Esophagus squamous epithelium (tissue), 5 donors: ENCODE measurements at places on chromosomes 6 and 20. TPM values are rescaled to one million over a fixed set of nuclear protein-coding genes. Genes with fewer than 3 reads are reported as not detected.
A peak's percentile ranks its signal among the peaks of the same experiment; 100 is the strongest.

DNA sequence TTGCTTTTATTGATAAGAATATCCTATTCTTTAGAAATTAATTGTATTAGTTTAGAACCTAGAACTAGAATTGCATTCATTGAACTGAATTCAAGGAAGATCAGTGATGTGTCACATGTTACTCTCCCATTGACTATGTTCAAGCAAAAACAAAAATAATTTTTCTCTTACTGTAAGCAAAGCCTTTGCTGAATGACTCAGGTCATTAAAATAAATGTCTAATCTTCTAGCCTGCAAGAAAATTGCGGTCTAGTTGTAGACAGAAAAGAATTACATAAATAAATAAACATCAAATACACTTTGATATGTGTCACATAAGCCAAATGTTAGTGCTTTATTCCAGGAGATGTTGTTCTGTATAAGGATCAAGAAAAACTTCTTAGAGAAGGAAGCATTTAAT lies 387.9 kb downstream of the ADGRB3 start:
- DNase-seq: no peak
- H3K4me3 ChIP-seq: no peak overlapping the region
- no peaks in the 10 kb centered on the region for H3K27me3 ChIP-seq
- H3K36me3 ChIP-seq: no peaks in the 10 kb centered on the region
- H3K27ac ChIP-seq: no peak overlapping the region

- no peaks in the 10 kb centered on the region for H3K36me3 ChIP-seq
- no peak overlapping the region for H3K4me3 ChIP-seq
- H3K4me1 ChIP-seq: no peaks in the 10 kb centered on the region
- H3K27ac ChIP-seq: no peak overlapping the region
- no peak for DNase-seq
Observed at GRCh38 chr20:6709910-6710595, 57.4 kb upstream of the BMP2 start.

DNA sequence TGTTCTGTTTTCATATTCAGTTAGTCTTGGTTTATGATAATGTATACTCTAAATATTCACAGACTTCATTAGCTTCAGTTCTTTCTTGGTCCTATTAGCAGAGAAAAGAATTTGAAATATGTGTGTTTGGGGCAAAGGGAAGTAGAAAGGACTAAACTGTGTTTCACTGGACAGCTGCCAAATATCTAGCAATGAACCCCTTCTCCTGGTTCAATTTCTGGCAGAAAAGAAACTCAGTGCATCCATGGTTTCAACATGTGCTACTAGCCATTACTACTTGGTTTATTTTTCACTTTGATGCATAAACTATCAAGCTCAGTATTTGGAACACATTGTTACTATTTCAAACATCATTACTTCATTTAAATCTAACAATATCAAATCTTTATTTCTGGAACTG lies 43.6 kb downstream of the FBXL4 start:
- H3K4me1 ChIP-seq: no peaks in the 10 kb centered on the region
- H3K27ac ChIP-seq: no peak overlapping the region
- H3K36me3 ChIP-seq: no peaks in the 10 kb centered on the region
- no peak for DNase-seq

COL21A1 gene
- 1.3 TPM for total RNA-seq

GRCh38 chr6:17525637-17526036 lies 74.5 kb upstream of the FAM8A1 start:
- no peaks in the 10 kb centered on the region for H3K27me3 ChIP-seq
- H3K27ac ChIP-seq: no peak overlapping the region
- H3K36me3 ChIP-seq: no peaks in the 10 kb centered on the region
- no peak overlapping the region for H3K4me3 ChIP-seq
- H3K4me1 ChIP-seq: peaks cover 3% of the 10 kb centered on the region

- H3K36me3 ChIP-seq: no peaks in the 10 kb centered on the region
- no peak overlapping the region for H3K4me3 ChIP-seq
- H3K27me3 ChIP-seq: no peaks in the 10 kb centered on the region
- no peak overlapping the region for H3K27ac ChIP-seq
- peaks cover 11% of the 10 kb centered on the region for H3K4me1 ChIP-seq
Observed at GRCh38 chr6:37127961-37128862, 41.7 kb upstream of the PIM1 start.

DNA sequence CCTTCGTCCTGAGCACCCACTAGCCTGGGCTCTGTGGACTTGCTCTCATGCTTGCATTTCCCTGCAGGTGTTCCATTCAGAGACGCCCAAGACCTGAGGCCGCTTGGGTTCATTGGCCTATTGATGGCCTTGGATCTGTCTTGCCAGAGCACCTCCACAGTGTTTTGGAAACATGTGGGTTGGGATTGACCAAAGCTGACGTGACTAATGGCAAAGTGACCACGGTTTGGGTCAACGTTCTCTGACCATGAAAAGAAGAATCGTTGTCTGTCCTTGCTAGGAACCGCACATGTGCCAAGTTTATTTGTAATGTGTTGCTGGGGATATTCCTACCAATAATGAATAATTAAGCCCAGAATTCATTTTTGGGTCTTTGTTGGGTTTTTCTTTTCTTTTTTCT lies 29.8 kb upstream of the BMP6 start:
- H3K27me3 ChIP-seq: no peaks in the 10 kb centered on the region
- H3K27ac ChIP-seq: no peak overlapping the region
- peaks cover 22% of the 10 kb centered on the region for H3K4me1 ChIP-seq
- no peak overlapping the region for H3K4me3 ChIP-seq

- no peaks in the 10 kb centered on the region for H3K36me3 ChIP-seq
- DNase-seq: no peak
- no peaks in the 10 kb centered on the region for H3K27me3 ChIP-seq
- no peak overlapping the region for H3K27ac ChIP-seq
- no peaks in the 10 kb centered on the region for H3K4me1 ChIP-seq
Observed at GRCh38 chr20:11936157-11936556, 18.5 kb downstream of the BTBD3 start.

- H3K4me3 ChIP-seq: peak overlapping the region; percentile 46
- no peak overlapping the region for H3K27ac ChIP-seq
- H3K36me3 ChIP-seq: no peaks in the 10 kb centered on the region
- peaks cover 6% of the 10 kb centered on the region for H3K4me1 ChIP-seq
Observed at GRCh38 chr20:9838035-9838377, 870 bp downstream of the PAK5 start.

DNA sequence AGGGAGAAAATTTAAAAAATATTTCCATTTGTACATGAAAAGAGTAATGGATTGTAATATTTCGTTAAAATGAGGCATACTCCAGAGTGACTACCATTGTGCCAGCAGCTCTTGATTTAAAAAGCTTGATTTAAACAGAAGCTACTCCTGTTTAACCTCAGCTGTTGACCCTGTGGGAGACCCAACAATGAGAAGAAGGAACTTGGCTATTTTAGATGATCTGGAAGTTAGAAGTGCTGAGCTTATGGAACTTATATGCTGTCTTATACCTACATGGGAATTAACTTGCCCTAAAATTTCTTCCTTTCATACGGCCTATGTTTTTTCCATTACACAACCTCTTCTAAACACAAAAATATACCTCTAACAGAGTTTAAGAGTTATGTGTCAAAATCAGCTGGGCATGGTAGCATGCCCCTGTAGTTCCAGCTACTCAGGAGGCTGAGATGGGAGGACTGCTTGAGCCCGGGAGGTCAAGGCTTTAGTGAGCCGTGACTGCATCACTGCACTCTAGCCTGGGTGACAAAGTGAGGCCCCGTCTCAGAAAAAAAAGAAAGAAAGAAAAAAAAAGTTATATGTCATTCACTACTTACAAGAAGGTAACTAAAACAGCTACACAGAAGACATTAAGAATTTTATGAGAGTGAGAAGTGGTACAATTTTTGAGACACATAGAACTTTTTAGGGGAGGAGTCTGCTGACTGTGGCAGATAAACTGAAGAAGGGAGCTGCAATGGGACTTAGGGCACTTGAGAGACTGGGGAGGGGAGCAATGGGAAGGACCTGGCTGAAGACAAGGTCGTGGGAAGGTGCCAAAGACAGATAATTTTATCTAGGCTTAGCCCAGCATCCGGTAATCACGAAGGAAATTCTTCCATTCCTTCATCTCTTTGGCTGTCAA lies 139.9 kb downstream of the MYB start:
- no peak overlapping the region for H3K27ac ChIP-seq
- no peak for DNase-seq
- no peaks in the 10 kb centered on the region for H3K36me3 ChIP-seq
- no peaks in the 10 kb centered on the region for H3K27me3 ChIP-seq

GRCh38 chr6:165922309-165922794 lies 245.3 kb downstream of the TBXT start:
- no peak overlapping the region for H3K4me3 ChIP-seq
- no peak overlapping the region for H3K27ac ChIP-seq
- no peak for DNase-seq
- H3K36me3 ChIP-seq: no peaks in the 10 kb centered on the region
- no peaks in the 10 kb centered on the region for H3K27me3 ChIP-seq

GRCh38 chr6:75611011-75611701 lies 9.5 kb downstream of the SENP6 start:
- H3K4me3 ChIP-seq: no peak overlapping the region
- no peak overlapping the region for H3K27ac ChIP-seq
- H3K4me1 ChIP-seq: peaks cover 98% of the 10 kb centered on the region
- no peaks in the 10 kb centered on the region for H3K36me3 ChIP-seq

GRCh38 chr6:111980971-111981840 lies 72.7 kb upstream of the CCN6 start:
- peak overlapping the region; percentile 9 for H3K27ac ChIP-seq
- no peak overlapping the region for H3K4me3 ChIP-seq
- peaks cover 13% of the 10 kb centered on the region for H3K4me1 ChIP-seq
- no peak for DNase-seq

GRCh38 chr20:25219365-25219764 lies 23.9 kb downstream of the ENTPD6 start:
- no peak overlapping the region for H3K4me3 ChIP-seq
- no peak for DNase-seq
- no peak overlapping the region for H3K27ac ChIP-seq

DNA sequence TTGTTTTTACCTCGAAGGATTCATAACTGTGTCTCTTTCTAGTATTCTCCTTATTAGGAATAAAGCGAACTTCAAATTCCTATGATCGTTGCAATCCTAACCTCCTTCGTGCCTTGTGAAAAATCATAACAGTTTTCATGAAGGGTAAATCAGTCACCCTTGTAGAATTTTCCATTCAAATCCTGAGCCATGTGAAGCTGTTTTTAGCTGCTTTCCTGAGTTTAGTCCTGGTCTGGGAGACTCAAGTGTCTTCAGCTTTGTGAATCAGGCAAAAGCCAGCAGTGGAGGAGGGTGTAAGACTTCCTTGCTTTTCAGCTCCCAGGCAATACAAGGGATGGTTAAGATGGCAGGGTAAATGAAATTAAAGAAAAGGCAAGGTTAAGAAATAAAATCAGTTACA lies 24.3 kb downstream of the GCNT2 start:
- peaks cover 8% of the 10 kb centered on the region for H3K4me1 ChIP-seq
- DNase-seq: no peak
- H3K27me3 ChIP-seq: no peaks in the 10 kb centered on the region
- H3K4me3 ChIP-seq: no peak overlapping the region
- H3K36me3 ChIP-seq: no peaks in the 10 kb centered on the region

ARFGEF3 gene
- 1.0 TPM for total RNA-seq

DNA sequence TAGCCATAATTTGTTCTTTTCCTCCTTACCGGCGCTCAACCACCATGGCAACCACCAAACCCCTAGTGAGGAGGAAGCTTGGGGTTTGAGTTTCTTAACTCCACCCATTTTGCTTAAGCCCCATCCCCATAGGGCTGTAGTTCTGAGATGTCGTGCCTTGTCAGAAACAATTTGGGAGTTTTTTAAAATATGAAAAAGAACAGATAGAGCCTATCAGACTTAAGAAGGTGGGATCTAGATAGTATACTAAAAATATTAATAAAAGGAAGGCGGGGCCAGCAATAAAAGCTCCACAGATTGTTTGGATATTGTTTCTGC lies 5.6 kb downstream of the BRD2 start:
- no peak for DNase-seq
- peaks cover 33% of the 10 kb centered on the region for H3K4me1 ChIP-seq
- peak overlapping the region; percentile 82 for H3K4me3 ChIP-seq
- peaks cover 40% of the 10 kb centered on the region for H3K36me3 ChIP-seq
- peak overlapping the region; percentile 100 for H3K27ac ChIP-seq
- no peaks in the 10 kb centered on the region for H3K27me3 ChIP-seq

DNA sequence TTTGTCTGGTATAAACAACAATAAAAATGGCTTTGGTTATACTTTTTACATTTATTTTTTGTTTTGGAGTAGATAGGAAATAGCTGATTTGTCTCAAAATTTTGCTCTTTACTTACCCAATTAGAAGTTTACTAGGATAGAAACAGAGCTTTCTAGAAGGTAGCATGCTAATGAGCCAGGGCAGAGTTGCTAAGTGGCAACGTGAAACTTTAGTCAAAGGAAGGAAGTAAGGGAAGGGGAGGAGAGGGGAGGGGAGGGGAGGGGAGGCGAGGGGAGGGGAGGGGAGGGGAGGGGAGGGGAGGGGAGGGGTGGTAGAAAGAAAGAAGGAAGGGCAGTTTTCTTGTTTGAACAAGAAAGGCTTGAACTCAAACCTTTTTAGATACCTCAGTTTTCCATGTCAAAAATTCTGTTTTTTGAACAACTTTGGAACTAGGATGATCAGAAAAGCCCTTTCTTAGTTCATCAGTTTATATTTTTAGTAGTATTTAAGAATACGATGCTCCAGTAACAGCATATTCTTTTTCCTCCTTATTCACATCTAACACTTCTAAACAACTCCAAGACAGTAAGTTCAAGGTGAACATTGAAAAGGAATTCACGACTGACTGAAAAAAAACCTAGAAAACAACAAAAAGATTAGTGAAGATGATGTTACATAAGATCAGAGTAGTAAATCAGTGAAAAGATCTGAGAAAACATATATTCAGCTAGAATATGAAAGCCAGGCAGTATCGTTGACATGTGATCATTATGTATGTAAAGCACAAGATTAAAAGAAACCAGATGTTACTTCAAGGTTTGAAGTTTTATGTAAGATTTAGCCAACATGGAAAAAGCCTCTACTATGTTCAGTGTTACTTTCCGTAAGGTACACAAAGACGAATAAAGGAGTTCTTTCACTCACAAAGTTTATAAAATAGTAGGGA lies 263.4 kb downstream of the ARHGAP18 start:
- H3K36me3 ChIP-seq: no peaks in the 10 kb centered on the region
- H3K27ac ChIP-seq: no peak overlapping the region
- DNase-seq: no peak

CYP24A1 gene
- 5.6 TPM for total RNA-seq

- no peak for DNase-seq
- H3K27me3 ChIP-seq: no peaks in the 10 kb centered on the region
- no peaks in the 10 kb centered on the region for H3K4me1 ChIP-seq
- H3K27ac ChIP-seq: no peak overlapping the region
- no peaks in the 10 kb centered on the region for H3K36me3 ChIP-seq
Observed at GRCh38 chr20:9078826-9079731, 10.2 kb downstream of the PLCB4 start.
